Osteoblast (primary cell): ENCODE measurements at places on chromosomes 13 and 19.
A peak's percentile ranks its signal among the peaks of the same experiment; 100 is the strongest.

DNA sequence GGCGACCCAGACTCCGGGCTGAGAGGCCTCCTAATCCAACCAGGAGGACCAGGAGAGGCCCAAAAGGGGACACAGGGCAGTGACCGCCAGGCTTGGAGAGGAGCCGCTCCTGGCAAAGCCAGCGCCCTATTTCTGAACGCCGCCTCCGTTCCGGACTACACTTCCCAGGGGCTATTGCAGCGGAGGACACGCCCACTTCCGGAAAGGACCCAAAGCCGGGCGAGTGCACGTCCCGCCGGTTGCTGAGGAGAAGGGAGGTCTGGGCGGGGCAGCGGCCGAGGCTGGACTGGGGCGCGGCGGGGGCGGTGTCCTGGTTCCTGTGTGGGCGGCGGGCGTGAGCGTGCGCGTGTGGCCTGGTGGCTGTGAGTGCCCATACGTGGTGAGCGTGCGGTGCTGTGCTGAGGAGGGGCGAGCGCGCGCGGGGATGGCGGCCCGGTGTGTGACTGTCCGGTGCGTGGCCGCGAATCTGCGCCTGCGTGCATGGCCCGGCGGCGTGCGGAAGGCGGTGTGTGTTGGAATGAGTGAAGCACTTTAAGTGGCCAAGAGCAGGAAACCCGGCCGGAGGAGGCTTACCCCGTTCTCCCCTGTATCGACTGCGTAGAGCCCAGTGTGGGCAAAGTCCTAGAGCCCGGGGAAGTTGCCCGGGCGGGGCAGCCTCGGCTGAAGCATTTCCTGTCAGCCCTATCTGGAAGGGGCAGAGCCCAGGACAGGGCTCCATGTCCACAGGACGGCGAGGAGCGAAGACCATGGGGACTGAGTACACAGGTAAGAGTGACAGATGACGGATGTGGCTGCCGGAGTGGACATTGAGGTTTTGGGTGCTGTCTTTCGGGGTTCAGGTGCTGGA, at the start of gene ZNF470:
ZNF470 (plus strand) TSS at position 195 of the 847 bp plus-strand sequence. CDS start 2,844 bp downstream, outside the sequence.
- DNase-seq, result peak; percentile 98

GRCh38 chr13:74287724-74288169, 153.5 kb upstream of the KLF12 start:
- peak; percentile 46 for DNase-seq

DNA sequence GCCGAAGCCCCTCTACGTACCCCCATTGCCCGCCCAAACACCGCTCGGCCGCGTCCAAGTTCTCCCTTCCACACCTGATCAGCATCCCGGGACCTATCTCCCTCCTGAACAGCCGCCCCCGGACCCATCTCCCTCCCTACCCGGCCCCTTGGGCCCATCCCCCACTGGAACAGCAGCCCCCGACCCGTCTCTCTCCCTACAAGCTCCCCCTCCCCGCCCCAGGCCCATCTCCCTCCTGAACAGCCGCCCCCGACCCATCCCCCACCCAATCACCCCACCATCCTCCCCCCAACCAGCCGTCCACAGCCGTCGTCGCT, 610 bp downstream of the ZSCAN1 start:
- no peak for DNase-seq

GRCh38 chr13:100541897-100542825, 46.4 kb downstream of the GGACT start:
- DNase-seq, result no peak

DNA sequence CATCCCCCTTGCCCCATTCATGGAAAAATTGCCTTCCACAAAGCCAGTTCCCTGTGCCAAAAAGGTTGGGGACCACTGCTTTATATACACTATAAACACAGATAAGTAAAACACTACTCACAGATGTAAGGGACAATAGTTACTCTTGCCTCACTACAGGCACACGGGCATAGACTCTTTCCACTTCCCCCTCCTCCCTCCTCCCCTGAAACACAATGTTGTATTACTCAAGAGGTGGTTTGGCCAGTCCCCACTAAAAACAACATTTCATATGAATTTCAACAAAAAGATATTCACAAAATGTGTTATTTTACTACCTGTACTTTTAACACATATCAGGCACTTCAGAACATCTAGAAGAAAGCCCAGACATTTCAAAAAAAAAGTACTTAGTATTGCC, 45.1 kb downstream of the EPSTI1 start:
- DNase-seq, result peak; percentile 78

DNA sequence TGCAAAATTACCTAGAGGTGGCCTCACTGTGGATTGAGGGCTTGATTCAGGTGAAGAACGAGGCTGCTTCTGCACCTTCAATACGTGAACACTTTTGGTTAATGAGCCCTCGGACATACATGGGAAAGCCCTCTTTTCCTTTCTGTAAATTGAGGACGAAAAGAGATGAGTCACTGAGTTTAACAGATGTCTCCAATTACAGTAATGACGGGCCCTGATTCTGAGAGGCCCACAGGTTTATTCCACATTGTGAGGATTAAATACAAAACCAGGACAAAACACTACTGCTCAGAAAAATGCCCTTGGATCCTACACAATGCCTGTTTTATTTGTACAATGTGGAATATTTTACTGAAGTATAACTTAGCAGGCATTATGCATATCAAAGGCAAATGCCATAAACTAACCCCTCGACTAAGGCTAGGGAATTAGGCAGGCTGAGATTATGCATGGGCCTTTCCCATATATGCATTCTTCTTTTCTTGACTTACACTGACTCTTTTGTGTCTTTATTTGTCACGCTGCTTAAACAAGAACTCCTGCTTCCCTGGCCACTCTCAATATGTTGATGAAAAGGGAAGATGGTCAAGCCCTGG, 819.9 kb downstream of the OLFM4 start:
- no peak for DNase-seq

- DNase-seq, result no peak
These were observed 87.0 kb downstream of the MAB21L1 start for GRCh38 chr13:35389535-35389934.

- no peak for DNase-seq
These were observed 153.8 kb upstream of the UBL3 start for GRCh38 chr13:30004204-30004603.

DNA sequence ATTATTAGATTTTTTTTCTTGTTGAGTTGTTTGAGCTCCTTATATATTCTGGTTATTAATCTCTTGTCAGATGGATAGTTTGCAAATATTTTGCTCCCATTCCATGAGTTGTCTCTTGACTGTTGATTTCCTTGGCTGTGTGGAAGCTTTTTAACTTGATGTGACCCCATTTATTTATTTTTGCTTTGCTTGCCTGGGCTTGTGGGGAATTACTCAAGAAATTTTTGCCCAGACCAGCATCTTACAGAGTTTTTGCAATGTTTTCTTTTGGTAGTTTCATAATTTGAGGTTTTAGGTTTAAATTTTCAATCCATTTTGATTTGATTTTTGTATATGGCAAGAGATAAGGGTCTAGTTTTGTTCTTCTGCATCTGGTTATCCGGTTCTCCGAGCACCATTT, 124.7 kb downstream of the PCCA start:
- DNase-seq, result no peak

DNA sequence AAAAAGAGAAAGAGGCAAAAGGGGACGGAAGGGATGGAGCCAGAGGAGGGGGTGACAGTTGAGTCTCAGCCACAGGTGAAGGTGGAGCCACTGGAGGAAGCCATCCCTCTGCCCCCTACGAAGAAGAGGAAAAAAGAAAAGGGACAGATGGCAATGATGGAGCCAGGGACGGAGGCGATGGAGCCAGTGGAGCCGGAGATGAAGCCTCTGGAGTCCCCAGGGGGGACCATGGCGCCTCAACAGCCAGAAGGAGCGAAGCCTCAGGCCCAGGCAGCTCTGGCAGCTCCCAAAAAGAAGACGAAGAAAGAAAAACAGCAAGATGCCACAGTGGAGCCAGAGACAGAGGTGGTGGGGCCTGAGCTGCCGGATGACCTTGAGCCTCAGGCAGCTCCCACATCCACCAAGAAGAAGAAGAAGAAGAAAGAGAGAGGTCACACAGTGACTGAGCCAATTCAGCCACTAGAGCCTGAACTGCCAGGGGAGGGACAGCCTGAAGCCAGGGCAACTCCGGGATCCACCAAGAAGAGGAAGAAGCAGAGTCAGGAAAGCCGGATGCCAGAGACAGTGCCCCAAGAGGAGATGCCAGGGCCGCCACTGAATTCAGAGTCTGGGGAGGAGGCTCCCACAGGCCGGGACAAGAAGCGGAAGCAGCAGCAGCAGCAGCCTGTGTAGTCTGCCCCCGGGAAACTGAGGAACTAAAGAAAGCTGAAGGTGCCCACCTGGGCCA, 2.5 kb downstream of the POLR1G start:
- no peak for DNase-seq

GRCh38 chr13:112574416-112574815, 13.5 kb downstream of the TUBGCP3 start:
- DNase-seq, result no peak

DNA sequence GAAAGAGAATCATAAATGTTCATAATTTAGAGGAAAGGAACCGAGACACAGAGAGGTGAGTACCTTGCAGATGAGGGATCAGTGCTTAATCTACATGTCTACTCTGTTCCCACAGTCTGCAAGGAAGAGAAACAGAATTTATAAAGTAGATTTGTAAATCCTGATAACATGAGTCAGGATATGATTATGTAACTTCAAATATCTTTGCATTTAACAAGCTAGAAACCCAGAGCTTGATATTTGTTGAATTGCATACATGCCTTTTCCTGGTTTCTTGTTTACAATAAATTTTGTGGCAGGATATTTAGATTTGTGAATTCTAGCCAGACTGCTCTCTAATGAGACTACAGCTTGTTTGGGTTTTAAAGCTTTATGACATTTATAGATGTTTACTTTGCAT, 219.2 kb downstream of the ENOX1 start:
- no peak for DNase-seq

DNA sequence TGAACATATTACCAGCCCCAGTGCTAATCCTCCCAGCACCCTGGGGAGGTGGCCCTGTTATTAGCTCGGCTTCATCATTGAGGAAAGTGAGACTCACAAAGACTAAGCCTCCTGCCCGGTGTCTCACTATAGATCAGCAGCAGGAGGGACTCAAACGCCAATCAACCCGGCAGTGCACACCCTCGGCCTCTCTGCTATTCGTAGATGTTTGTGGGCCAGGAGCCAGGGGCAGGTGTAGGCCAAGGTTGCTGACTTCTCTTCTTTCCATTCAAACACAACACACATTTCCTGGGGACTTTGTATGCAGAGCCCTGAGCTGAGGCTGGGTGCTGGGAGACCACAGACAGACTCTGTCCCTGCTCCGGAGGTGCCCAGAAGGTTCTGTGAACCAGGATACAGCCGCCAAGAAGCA, 9.4 kb upstream of the SBK3 start:
- no peak for DNase-seq

DNA sequence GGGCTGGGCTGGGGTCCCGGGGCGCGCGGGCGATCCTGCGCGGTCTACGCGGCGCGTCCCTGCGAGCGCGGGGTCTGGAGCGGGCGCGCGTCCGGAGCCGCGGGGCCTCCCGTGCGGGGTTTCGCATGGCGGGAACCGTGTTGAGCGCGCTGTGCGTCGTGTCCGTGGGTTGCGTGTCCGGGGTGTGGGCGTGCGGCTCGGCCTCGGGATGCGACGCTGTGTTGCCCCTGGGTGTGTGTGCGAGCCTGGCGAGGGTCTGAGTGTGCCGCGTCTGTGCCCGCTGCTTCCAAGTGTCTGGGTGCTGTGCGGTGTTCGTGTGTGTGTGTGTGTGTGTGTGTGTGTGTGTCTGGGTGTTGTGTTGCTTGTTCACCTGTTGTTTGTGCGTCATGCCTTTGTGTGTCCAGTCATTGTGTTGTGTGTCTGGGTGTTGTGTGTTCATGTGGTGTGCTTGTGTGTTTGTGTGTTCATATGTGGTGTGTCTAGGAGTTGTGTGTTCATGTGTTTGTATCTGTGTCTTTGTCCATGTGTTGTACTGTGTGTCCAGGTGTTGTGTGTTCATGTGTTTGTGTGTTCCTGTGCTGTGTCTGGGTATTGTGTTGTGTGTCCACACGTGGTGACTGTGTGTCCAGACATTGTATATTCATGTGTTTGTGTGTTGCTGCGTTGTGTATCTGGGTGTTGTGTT, 552 bp downstream of the PLK5 start:
- DNase-seq, result peak; percentile 68

DNA sequence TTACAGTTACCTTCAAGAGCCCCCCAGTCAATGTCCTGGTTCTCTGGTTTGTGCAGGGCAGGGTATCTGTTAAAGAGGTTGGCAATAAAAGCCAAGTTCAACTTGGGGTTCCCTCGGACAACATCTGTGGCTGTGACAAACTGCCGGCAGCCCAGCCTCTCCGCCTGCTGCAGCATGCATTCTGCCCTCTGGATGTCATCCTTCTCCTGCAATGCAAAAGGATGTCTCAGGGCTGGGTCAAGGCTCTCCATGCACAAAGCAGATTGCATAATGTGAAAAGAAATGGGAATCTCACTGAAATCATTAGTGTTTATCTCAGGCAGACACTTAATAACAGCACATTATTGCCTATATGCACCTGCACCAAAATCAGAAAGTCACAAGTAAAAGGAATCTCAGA, 35.1 kb downstream of the LCP1 start:
- no peak for DNase-seq

DNA sequence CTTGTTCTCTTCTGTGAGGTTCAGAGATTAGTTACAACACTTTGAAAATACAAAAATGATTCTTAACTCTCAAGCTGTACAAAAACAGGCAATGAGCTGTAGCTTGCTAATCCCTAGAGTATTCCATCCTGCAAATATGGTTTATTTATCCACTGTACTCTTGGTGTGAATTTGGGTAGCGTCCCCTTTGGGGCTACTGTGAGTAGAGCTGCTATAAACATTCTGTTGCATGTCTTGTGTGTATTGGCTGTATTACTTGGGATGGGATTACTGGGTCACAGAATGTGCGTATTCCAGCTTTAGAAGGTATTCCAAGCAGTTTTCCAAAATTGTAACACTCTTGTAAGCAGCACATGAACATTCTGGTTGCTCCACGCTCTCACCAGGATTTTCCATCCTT, 33.5 kb downstream of the GPR12 start:
- DNase-seq, result no peak

DNA sequence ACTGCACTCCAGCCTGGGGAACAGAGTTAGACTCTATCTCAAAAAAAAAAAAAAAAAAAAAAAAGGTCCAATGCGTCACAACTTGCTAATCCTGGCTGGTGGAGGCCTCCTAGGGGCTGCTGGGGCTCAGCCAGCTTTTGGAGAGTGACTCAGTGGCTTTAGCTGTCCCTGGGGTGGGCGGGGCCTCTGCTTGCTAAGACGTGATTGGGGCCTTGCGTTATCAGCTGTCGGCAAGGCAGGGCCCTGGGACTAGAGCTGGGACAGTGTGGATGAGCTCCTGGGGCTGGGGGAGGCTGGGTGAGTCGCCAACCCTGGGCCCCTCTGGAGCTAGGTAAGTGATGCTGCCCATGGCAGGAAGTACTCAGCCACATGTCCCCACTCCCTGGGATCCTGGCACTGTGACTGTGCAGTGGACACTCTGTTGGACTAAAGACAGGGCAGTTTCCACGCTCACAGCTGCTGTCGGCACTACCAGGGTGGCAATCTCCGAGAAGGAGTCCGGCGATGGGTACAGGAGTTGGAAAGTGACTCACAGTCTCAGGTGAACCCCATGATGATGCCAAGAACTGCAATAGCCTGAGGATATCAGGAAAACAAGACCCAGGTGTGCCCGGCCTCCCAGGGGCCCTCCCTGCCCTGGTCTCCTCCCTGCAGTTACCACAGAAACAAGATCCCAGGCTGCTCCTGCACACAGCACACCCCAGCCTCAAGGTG, 32.2 kb downstream of the F2RL3 start:
- peak; percentile 88 for DNase-seq

- peak; percentile 92 for DNase-seq
These were observed 34.6 kb upstream of the SLC46A3 start for GRCh38 chr13:28753208-28753892.

- DNase-seq, result no peak
These were observed 133.0 kb downstream of the ATP11A start for GRCh38 chr13:112822851-112823250.

GRCh38 chr13:112969692-112970338, 801 bp downstream of the MCF2L start:
- DNase-seq, result peak; percentile 56

GRCh38 chr13:76733671-76734070, 152.5 kb downstream of the KCTD12 start:
- DNase-seq, result no peak
